ENCODE measurements at places on chromosomes 11 and 22. TPM values are rescaled to one million over a fixed set of nuclear protein-coding genes. Genes with fewer than 3 reads are reported as not detected.

MS4A4E gene
- total RNA-seq, result not detected

CENPM gene
- 77.5 TPM for total RNA-seq

C11orf97 gene
- total RNA-seq, result not detected

MS4A6E gene
- total RNA-seq, result not detected

OR52A1 gene
- not detected for total RNA-seq

TUBA8 gene
- not detected for total RNA-seq

CRYAB gene
- not detected for total RNA-seq

CECR2 gene
- total RNA-seq, result not detected

TPP1 gene
- total RNA-seq, result 57.2 TPM

GRCh38 chr22:49807780-49808708, 19.6 kb downstream of the BRD1 start:
- DNase-seq, result peak; percentile 28

GRCh38 chr11:95795627-95796295, 5.5 kb downstream of the CEP57 start:
- DNase-seq, result no peak

- DNase-seq, result no peak
These were observed 15.1 kb downstream of the POU2AF1 start for GRCh38 chr11:111363985-111364384.

GRCh38 chr22:26481112-26481693, 2.4 kb downstream of the HPS4 start:
- no peak for DNase-seq

- DNase-seq, result peak; percentile 44
These were observed 1.4 kb upstream of the STIM1 start for GRCh38 chr11:3853899-3854659.

DNA sequence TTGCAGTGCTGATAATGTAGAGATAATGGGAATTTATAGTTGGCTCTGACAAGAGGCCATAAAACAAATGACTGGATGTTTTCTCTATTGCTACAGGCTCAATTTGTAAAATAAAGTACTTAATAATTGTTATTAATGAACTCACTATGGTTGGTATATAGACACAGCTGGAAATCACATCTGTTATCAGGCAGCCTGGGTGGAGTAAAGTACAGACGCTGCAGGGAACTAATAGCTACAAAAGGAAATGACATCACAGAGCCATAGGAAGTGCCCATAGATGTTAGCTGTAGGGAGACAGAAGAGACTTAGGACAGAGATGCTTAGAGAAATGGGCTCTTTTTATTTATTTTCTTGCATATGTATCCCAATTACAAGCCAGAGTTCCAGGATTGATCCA, 81.0 kb upstream of the SNX19 start:
- no peak for DNase-seq

DNA sequence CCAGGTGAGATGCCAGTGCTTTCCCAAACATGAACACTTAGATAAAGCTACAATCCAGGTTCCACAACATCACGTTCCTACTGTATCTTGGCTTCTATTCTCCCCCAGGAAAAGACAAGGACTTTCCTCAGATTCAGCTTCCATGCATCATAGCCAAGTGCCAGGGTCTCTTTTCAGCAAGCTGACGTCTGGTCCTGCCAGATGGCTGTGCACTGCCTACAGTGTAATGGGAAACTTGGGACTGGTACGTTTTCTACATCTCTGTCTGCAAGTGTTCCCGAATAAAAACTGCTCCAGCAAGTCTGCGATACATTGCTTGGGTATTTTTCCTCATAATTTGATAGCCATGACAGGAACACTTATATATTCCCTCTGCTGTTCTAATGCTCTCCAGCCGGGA, 412.5 kb downstream of the FAM181B start:
- DNase-seq, result no peak
